ENCODE measurements at places on chromosomes 7 and 10.

DNA sequence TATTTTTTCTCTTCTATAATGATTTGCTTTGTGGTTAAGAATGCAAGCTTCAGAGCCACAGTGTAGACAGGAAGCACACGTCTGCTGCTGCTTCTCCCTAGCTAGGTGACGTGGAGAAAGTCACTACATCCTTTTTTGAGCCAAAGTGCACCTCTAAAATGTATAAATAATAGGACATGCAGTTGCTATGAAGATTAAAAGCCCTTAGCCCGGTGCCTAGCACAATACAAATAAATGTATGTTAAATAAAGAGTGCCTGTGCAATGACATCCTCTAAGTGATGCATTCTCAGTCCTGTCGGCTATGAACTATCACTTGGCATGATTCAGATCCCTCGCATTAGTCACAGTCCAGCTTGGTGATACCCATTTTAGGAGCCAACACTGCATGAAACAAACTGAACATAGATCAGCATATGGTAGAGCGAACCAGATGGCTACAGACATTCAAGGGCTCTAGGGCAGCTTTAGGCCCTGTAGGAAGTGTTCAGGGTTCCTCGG is 4.8 kb upstream of the TRDMT1 start:
- peaks cover 58% of the 10 kb centered on the region for H3K4me1 ChIP-seq
- H3K4me3 ChIP-seq, result peak overlapping the region; percentile 31
- no peaks in the 10 kb centered on the region for H3K27me3 ChIP-seq
- peaks cover 3% of the 10 kb centered on the region for H3K36me3 ChIP-seq

DNA sequence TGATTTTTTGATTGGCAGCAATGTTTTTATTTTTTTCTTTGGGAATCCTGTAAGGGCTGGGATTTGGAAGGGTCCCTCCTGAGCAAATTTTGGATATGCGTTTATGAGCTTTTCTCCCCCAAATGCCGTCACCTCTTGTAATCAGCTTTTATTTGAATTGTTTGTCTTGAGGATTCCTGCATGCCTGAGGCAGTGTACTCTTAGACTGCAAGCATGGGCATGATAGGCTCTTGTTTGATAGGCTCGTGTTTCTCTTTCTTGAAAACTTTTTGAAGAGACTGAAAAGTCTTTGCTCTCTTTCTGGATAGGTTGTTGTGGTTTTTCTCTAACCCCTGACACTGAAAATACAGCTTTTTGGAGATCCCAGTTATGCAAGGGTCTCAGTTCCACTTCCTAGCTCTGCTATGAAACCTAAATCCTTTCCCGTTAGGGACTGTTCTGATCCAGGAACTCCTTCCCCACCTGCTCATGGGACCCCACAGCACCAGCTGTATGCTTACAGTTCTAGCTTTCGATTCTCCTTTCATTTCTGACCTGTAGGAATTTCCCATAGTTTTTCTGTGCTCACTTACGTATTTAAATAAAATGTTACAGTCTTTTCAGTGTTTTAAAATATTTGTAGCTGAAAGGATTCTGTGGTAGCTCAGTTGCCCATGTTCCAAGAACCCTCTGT is 17.2 kb downstream of the TSPAN13 start:
- H3K4me1 ChIP-seq, result no peaks in the 10 kb centered on the region
- no peaks in the 10 kb centered on the region for H3K36me3 ChIP-seq
- no peak overlapping the region for H3K27ac ChIP-seq
- H3K4me3 ChIP-seq, result no peak overlapping the region
- no peak for DNase-seq

DNA sequence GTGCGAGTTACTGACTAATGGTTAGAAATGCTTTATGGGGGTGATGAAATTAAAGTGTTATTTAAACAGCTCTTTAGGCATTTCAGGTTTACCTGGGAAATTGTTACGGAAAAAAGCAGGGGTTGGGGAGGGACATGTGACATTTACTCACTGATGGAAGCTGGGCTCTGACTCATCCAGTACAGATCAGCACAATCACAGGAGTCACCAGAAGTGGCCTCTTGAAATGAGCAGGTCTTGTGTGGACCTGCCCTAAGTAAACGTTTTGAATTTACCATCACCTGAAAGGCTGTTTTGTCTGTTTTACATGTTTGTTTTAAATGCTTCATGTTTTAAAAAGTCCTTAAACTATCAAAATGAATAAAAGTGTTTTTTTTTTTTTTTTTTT is 2.3 kb downstream of the GLRX3 start:
- peaks cover 9% of the 10 kb centered on the region for H3K27me3 ChIP-seq
- H3K4me3 ChIP-seq, result peak overlapping the region; percentile 78
- DNase-seq, result peak; percentile 50
- peak overlapping the region; percentile 52 for H3K27ac ChIP-seq
- H3K36me3 ChIP-seq, result peaks cover 27% of the 10 kb centered on the region
- H3K4me1 ChIP-seq, result peaks cover 58% of the 10 kb centered on the region

- no peaks in the 10 kb centered on the region for H3K4me1 ChIP-seq
- no peaks in the 10 kb centered on the region for H3K27me3 ChIP-seq
- no peak overlapping the region for H3K27ac ChIP-seq
Measured at GRCh38 chr7:19574131-19574530, 134.7 kb downstream of the POLR1F start.

GRCh38 chr10:57627642-57628178 is 640.0 kb downstream of the IPMK start:
- H3K36me3 ChIP-seq, result no peaks in the 10 kb centered on the region
- H3K4me1 ChIP-seq, result no peaks in the 10 kb centered on the region
- H3K27ac ChIP-seq, result no peak overlapping the region
- no peak for DNase-seq
- H3K4me3 ChIP-seq, result no peak overlapping the region
